ENCODE measurements at places on chromosomes 3 and 15.

DNA sequence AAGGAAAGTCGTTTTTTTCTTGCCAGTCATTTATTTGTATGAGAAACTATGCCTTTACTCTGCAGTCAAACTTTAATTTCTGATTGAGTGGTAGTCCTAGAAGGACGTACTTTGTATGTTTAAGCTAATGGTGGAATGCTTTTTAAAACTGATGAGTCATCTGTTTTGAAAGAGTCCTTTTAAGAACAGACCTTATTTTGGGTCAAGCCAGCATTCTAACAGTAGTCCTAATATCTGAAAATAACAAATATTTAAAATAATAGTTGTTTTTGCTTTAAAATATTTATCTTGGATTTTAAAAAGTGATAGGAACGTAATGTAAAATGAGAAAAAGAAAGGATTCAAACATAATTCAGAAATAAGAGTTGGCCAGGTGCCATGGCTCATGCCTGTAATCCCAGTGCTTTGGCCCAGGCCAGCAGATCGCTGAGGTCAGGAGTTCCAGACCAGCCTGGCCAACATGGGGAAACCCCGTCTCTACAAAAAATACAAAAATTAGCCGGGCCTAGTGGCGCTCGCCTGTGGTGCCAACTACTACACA, 1.3 kb upstream of the LRRC58 start:
- DNase-seq = no peak

- DNase-seq = no peak
These were observed 260.6 kb downstream of the MEX3B start for GRCh38 chr15:81785181-81785580.

DNA sequence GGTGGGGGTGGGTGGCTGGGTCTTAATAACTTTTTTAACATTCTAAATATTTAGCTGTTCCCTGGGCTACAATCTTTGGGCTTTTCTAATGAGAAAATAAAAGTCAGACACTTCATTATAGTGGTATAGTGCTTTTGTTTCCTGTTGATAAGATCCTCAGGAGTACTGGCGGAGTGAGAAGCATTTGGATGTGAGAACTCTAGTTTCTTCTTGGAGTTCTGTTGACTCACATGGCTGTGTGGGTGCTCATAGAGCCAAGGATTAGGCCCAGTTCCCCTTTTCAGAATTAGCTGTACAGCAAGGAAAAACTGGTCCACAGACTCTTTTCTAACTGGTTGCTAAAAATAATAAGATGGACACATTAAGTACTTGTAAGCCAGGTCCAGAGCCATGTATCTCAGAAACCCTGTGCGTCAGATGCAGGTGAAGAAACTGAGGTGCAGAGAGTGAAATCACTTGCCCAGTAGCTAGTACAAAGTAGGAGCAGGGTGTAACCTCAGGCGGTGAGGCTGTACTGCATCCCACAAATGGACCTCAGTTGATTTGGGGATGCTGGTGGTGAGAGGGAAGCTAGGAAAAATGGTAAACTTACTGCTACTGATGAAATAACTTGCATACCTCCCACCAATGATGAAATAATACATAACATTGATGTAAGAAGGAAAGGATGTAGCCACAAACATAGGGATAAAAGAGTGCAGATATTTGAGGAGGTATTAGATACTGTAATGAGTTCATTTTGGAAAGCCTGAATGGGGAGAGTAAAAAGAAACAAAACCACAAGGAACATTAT, 2.3 kb downstream of the ITPR1 start:
- DNase-seq = no peak

- no peak for DNase-seq
These were observed 244.2 kb downstream of the TLE3 start for GRCh38 chr15:69853544-69853951.

GRCh38 chr15:80694611-80695098, 455 bp upstream of the ABHD17C start:
- DNase-seq = peak; percentile 8

DNA sequence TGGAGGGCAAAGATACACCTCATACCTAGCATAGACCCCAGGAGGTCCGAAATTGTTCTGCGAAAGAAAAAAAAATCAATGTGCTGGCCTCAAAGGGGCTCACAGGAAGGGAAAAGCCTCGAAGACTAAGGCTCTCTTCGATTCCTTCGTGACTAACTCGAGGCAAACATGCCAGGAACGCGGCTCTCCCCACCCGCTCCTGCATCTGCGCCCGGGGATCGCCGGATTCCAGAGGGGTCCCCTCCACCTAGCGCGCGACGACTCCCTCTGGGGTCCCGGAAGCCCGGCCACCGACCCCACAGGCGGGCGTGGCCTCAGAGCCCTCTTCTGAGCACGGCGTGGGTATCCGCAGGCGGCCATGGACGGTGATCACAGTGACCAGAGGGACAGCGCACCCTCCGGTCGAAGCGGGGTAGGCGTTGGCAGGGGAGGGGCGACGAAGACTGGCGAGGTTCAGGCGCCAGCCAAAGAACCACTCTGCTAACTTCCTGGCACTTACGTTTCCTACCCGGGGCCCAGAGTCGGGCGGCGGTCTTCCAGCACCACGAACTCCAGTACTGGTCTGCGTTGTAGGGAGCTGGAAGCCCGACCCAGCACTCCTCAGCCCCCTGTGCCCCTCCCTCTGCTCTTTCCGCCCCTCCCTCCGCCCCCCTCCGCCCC, 515 bp upstream of the EIF3J start:
- no peak for DNase-seq

Data from effector CD4-positive, alpha-beta T cell (primary cell).